ENCODE measurements at places on chromosomes 6 and 20. TPM values are rescaled to one million over a fixed set of nuclear protein-coding genes. Genes with fewer than 3 reads are reported as not detected.

C6orf15 gene
- total RNA-seq, result not detected

TAF4 gene
- total RNA-seq, result 3.1 TPM

STX7 gene
- total RNA-seq, result 83.9 TPM

SULF2 gene
- 5.0 TPM for total RNA-seq

SFTA2 gene
- not detected for total RNA-seq

SLA2 gene
- total RNA-seq, result not detected

SUMO4 gene
- 1.3 TPM for total RNA-seq

SEMG1 gene
- total RNA-seq, result not detected

PLCB4 gene
- 0.79 TPM for total RNA-seq

SAMHD1 gene
- 26.0 TPM for total RNA-seq

HRH3 gene
- total RNA-seq, result not detected

SLC22A23 gene
- 9.1 TPM for total RNA-seq

OOEP gene
- not detected for total RNA-seq

SYCP2L gene
- not detected for total RNA-seq

PKHD1 gene
- not detected for total RNA-seq

FILIP1 gene
- 7.3 TPM for total RNA-seq

FOXC1 gene
- total RNA-seq, result 36.5 TPM

C6orf141 gene
- total RNA-seq, result 0.25 TPM

ULBP2 gene
- 7.0 TPM for total RNA-seq

RIPPLY2 gene
- not detected for total RNA-seq

LST1 gene
- total RNA-seq, result not detected

PXDC1 gene
- total RNA-seq, result 49.0 TPM

NDRG3 gene
- total RNA-seq, result 36.2 TPM

TAAR1 gene
- total RNA-seq, result not detected

BPIFB4 gene
- total RNA-seq, result not detected

MOG gene
- not detected for total RNA-seq

FOXF2 gene
- 0.26 TPM for total RNA-seq

HSPA12B gene
- 0.31 TPM for total RNA-seq

ANKRD6 gene
- 12.3 TPM for total RNA-seq

EYS gene
- total RNA-seq, result under 0.01 TPM

SLC17A1 gene
- not detected for total RNA-seq

CST9L gene
- total RNA-seq, result not detected

ZSCAN23 gene
- total RNA-seq, result 3.4 TPM

ARMH2 gene
- total RNA-seq, result not detected

SLC17A2 gene
- not detected for total RNA-seq

FNDC1 gene
- total RNA-seq, result under 0.01 TPM

TUBB2B gene
- total RNA-seq, result 1.4 TPM

TAP2 gene
- 21.3 TPM for total RNA-seq

SAPCD1 gene
- 1.9 TPM for total RNA-seq

NFKBIE gene
- total RNA-seq, result 3.6 TPM

CHRNA4 gene
- not detected for total RNA-seq

CYP39A1 gene
- total RNA-seq, result 0.44 TPM

DYNLT2 gene
- 1.1 TPM for total RNA-seq

ZSCAN16 gene
- 4.1 TPM for total RNA-seq

UNC5CL gene
- total RNA-seq, result under 0.01 TPM

IMPG1 gene
- total RNA-seq, result not detected
